ENCODE measurements at places on chromosomes 2 and 18. TPM values are rescaled to one million over a fixed set of nuclear protein-coding genes. Genes with fewer than 3 reads are reported as not detected.

GRCh38 chr2:207115715-207116364 lies 49.9 kb downstream of the KLF7 start:
- DNase-seq, result no peak

- DNase-seq, result no peak
These were observed 33.9 kb downstream of the COX7A2L start for GRCh38 chr2:42327125-42327524.

Gene RGPD6
- 11.5 TPM for total RNA-seq

Gene GALNT3
- 1.3 TPM for total RNA-seq

Gene EFR3B
- total RNA-seq, result 22.9 TPM
